ENCODE measurements at places on chromosomes 13 and 19.

GRCh38 chr19:756236-756635 lies 5.3 kb downstream of the MISP start:
- no peak for DNase-seq

DNA sequence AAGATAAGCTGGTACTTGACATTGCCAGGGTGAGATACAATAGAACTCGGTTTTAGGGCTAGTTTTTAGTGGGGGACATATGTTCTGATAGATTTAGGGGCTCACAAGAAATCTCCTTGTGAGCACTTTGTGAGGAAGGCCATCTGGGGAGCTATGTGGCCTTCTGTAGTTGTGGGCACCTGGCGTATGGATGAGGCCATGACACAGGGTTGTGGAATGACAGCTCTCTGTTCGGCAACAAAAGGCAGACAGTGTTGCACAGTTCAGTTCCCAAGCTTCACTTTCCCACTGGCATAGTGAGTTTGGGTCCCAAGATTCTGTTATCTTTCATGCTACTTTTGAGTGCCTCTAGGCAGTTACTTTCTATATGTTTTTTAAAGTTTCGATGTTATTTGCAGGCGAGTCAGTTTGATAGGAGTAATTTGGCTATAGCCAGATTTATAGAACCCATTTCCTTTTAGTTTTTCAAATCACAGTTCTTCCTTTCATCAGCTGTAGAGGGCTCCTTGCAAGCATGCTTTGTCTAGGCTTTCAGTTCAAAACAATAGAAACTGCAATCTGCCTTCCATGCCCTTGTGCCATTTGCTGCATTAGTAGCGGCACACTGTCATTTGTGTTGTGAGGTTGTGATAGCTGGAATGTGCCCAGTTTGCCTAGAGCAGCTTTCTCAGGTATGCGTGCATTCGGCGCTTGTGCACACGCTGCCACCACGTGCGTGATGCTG lies 70.6 kb upstream of the TEX29 start:
- no peak for DNase-seq

GRCh38 chr19:41367848-41368301 lies 3.9 kb upstream of the B9D2 start:
- no peak for DNase-seq

GRCh38 chr19:43532571-43532961 lies 422 bp upstream of the ZNF575 start:
- no peak for DNase-seq

DNA sequence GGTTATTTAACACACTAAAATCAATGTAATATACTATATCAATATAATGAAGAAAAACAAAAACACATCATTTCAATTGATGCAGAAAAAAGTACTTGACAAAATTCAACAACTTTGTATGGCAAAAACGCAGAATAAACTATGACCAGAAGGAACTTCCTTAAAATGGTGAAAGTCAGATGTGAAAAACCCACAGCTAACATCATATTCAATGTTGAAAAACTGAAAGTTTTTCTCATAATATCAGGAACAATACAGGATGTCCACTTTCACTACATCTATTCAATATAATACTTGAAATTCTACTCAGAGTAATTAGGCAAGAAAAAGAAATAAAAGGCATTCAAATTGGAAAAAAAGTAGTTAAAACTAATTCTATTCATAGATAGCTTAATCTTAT lies 50.3 kb downstream of the SPRY2 start:
- no peak for DNase-seq

GRCh38 chr19:1852581-1853128 lies 4.4 kb upstream of the REXO1 start:
- DNase-seq, result no peak
